ENCODE measurements at places on chromosomes 4 and X.

GRCh38 chr4:128427832-128428366 is 140.3 kb upstream of the PGRMC2 start:
- peak; percentile 38 for DNase-seq

GRCh38 chr4:177464026-177464425 is 21.8 kb upstream of the AGA start:
- no peak for DNase-seq

DNA sequence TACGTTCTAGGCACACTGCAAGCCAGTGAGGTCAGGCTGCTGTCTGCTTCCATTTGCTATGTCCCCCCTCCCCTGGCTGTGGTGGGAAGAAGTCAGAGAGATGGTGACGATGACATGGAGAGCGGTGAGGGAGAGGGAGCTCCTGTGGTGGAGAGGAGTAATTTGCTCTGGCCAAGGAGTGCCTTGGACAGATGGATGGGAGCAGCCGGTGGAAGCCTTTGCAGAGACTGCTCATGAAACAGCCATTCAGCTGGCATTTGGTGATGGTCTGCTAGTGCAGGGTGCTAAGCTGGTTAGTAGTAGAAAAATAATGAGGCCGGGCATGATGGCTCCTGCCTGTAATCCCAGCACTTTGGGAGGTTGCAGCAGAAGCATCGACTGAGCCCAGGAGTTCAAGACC is 124.1 kb downstream of the FHDC1 start:
- no peak for DNase-seq

DNA sequence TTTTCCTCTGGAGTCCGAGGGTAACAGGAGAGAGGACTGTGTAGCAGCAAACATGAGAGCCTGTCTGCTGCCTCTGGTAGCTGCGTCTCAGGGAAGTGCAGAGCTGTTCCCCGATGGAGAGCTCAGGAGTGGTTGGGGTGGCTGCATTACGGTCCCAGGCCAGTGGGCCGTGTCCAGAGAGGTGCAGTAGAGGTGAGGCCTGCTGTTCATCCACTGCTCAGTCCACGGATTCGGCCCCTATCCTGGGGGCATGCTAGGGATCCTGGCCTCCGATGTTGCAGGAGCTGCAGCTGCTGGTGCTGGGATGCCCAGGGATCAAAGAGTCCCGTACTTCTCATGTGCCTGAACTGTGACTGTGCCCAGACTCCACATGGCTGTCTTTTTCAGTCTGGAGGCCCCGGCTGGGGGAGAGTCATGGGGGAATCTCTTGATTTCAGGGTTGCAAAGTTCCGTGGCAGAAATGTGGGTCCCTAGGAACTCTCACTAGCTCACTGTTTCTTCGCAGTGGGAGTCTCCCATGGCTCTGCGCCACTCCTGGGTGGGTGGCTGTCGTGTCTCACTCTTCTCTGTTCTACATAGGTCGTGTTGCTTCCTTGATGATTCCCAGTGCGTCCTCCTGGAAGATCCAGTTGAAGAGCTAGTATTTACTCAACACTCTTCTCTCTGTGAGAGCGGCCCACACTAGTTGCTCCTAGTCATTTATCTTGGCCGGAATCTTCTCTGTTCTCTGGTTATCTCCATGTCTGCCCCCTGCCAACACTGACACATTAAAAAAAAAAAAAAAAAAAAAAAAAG is 109.5 kb upstream of the CENPE start:
- DNase-seq: no peak

- DNase-seq: no peak
These were observed 151.1 kb downstream of the SLC7A11 start for GRCh38 chr4:138090918-138091676.

DNA sequence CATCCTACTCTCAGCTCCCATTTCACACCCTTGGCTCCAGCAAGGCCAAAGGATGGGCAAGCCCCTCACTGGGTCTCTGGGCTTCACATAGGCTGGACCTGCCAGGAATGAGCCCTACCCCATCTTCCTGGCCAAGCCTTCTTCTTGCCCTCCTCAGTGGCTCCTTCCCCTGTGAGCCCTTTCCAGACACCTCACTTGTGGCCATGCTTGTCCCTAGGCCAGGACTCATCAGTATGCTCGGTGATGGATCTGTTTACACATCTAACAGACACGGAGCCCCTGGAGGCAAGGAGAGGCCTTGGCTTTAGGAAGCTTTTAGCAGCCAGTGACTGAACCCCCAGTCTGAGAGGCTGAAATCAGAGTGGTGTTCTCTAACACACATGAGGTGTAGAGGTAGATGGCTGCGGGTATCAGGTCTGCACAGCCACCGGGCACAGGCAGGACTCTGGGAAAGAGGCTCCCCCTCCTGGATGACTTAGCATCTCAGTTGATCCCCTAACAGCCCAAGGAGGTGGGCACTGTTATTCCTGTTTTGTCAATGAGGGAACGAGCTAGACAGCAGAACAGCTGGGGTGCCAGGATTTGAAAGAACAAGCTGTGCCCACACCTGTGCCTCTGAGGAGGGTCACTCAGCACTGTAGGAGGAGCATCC is 44.8 kb downstream of the PPP2R2C start:
- DNase-seq: no peak

DNA sequence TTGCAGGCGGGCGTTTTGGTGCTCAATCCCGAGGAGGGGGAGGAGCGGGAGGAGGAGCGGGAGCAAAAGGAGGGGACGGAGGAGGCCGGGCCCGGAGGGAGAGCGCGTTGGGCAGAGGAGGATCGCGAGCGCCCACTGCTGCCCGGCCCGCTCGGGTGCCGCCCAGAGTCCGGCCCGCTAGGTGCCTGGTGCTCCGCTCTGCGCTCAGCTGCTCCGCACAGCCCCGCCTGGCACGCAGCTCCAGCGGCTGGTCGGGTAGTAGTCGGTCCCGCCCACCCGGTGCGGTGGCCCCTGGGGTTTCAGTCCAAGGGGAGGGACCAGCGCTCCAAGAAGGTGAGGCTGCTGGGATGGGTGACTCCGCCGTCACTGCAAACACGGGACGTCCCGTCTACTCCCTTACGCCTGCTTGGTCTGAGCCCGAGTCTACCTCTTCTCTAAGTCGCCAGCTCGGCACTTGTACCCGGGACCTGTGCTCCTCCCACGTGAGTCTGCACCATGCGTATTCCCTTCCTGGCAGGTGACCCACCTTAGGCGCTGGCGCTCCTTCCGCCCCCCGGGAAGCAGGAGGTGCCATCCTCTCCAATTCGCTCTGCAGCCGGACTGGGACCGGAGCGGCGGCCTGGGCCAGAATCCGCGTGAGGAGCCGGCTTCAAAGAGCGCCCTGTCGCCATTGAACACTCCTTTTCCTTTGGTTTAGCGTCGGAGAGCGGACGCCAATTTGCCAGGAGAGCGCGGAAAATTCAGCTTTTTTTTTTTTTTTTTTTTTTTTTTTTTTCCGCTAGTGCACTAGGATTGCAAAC is 405 bp upstream of the HS3ST1 start:
- DNase-seq: no peak

- DNase-seq: no peak
These were observed 81.1 kb downstream of the CT47B1 start for GRCh38 chrX:120794525-120794975.

DNA sequence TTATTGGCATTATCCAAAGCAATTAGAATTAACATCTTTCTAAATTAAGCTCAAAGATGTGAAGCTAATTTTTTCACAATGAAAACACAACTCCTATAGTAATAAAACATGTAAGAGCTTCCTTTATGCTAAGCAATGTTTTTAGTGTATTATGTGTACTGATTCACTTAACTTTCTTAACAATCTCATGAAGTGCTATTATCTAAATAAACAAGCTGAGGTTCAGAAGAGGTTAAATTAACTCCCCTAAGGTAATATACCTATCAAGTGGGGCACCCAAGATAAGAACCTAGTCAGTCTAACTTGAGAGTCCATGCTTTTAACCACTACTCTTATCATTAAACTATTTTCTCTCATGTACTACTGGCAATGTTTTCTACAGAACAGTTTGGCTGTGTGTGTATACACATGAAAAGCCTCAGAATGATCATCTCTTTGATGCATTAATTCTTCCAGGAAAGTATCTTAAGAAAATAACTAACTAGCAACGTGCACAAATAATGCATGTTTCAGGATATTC is 13.6 kb downstream of the G3BP2 start:
- no peak for DNase-seq

DNA sequence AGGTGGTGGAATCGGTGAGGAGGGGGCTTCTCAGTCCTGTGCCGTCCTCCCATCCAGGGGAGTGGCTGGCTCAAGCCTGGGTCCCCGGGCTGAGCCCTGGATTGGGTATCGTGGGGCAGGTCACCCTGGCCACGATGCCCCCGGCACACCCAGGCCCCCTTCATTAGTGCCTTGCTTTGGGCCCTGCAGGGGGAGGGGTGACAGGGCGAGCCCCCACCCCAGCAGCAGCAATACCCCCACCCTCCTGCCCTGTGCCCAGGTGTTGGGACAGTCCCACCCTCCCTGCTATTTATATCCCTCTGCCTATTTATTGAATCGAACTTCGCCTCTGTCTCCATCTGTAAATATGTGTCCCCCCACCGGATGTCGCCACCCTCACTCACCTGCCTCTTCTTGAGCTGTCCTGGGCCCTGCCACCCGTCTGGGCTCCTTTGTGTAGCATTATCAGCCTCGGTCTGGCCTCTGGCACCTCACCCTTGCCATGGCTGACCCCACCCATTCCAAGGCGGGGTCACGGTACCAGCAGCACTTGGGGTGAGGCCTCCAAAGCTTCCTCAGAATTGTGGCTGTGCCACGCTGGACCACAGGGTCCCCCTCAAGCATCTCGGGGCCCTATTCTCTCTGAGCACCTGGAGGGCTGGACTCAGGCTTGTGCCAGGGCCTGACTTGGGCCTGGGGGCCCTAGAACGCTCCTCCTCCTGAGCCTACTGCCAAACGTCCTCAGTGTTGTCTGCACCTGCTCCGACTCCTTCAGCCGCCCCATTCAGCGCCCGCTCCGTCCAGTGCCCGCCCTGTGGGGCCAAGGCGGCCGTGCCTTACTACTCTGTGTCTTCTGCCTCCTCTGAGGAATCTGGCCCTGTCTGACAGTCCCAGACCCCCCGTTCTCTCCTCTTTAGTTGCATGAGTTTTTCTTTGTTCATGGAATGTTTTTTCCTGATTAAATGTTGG is 6.1 kb downstream of the LAGE3 start:
- no peak for DNase-seq

DNA sequence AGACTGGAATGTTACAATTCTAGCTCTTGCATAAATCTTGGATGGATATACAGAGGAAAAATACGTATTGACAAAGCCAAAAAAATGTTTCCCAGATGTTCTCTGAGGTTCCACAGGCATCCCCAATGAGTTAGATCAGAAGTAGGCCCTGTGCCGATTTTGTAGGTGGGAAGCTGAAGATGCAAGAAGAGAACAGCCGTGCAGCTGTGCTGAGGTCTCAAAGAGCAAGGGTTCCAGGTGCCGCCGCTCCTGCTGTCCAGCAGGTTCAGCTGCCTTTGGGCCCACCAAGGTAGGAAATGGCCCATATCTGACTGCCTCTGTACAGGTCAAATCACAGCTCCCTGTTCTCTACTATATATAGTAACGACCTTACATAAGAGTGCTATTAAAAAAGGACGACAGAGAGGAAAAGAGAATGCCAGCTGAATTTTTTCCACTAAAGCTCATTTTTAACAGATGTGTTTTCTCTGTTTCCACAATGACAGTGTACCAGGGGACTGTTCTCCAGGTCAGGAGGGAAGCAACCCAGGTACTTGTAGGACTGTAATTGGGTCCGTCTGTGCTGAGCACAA is 155.6 kb downstream of the CBR4 start:
- no peak for DNase-seq

DNA sequence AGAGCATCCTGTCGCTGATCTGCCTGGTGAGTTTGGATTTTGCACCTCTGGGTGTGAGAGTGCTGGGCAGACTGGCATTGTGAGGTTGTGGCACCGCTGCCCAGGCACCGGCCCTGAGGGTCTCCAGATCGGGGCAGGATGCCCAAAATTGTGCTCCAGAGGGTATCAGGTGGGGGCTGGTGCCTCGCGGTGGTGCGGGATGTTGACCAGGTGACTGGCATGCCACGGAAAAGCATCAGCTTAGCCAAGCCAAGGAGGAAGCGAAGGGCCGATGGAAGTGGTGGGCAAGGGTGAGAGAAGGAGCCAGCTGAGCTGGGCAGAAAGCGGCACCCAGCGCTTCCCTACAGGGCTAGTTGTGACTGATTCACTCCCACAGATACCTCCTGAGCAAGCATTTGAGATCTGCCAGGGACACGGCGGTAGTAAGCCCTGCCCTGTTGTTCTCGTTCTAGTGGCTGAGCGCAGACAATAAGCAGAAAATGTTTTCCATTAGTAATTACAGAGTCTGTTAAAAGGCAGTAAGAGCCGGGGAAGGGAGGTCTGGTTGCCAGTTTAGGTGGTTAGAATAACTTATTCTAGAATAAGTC is 809 bp downstream of the ZFP92 start:
- DNase-seq: no peak

DNA sequence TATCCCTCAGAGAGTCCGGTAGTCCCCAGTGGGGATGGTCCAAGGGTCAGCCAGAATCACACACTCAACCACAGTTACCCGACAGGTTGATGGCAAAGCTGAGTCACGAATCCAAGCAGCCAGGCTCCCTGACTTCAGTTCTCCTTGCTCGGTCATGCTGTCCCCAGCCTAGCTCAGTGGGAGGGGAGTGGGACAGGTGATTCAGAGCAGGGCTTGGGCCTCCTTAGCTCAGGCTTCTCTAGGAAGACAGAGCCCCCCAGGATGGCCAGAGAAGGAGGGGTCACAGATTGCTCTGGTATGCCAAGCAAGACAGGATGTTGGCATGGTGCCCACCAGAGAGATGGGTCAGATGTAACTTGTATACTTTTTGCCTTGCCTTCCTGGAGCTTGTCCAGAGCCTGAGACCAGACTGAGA is 66.5 kb downstream of the EFNB1 start:
- DNase-seq: peak; percentile 46

DNA sequence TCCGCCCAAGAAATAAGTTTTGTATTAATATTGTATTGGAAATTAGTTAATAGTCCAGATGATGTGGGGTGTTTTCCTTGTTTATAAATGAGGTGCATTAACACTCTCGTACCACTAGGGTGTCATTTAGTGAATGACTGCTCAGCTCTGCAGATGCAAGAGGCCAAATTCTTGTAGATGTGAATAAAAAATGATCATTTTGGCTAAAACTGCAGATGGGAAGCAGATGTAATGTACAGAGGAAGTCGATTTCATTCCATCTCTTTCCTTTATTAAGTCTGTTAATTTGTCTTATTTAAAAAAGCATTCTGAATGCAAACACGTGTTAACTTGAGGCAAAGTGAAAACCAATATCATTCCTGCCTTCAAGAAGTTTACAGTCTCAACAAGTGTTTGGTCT is 108.1 kb downstream of the DHX15 start:
- DNase-seq: peak; percentile 8

- no peak for DNase-seq
These were observed 73.1 kb downstream of the TIGD2 start for GRCh38 chr4:89184407-89184806.

- DNase-seq: no peak
These were observed 656.7 kb downstream of the SPOCK3 start for GRCh38 chr4:166577639-166578038.

- no peak for DNase-seq
These were observed 66.8 kb downstream of the USP46 start for GRCh38 chr4:52592287-52592686.

All from CMK (cell line).